ENCODE measurements at places on chromosomes 7 and 10.

DNA sequence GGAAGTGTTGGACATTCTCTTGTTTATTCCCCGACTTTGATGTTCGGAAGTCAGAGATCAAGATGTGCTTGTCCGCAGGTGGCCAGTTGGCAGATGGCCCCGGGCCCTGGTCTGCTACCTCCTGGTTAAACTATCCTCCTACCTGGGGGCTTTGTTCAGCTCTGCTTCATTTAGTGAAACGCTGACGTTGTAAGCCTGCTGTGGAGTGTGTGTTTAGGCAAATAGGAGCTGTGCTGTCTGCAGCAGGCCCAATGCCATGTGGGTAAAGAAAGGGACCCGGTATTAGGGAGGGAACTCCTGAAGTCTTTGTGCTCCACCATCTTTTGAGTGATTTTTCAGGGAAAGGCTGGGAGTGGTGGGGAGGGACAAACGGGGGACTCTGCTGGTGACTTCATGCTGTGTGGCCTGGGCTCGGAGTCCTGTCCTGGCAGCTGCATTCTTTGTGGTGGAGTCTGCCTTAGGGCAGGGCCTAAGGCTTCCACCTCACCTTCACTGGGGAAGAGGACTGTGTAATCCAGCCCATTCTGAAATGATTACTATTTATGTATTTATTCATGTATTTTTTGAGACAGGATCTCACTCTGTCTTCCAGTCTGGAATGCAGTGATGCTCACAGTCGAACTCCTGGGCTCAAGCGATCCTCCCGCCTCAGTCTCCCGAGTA, 171.1 kb upstream of the KLF6 start:
- no peak for DNase-seq

DNA sequence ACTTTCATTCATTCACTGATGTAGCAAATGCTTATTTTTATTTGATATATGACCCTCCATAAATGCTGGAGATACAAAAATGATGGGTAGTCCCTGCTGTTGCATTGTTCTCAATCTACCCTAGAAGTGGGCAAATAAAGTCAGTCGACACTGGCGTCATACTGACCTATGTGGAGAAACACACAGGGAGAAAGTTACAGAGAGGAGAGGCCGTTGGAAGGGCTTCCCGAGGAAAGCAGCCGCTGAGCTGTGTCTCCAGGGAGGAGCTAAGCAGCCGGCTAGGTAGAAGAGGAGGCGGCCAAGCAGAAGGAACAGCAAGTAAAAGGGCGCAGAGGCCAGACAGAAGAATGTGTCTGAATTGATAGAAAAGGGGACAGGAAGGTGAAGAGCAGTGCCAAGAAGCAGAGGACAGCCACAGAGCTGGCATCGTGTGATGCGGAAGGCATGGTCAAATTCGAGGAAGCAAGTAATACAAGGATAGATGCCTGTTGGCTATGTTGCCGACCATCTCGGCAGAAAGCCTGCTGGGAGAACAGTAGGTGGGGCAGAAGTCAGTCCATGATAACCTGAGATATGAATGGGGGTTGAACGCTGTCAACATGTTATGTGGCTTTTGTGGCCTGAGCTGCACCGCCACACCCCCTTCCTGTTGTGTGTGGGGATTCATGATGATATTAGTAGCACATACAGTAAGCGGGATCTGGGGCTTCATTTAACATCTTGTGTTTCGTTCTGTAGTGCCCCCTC, 25.9 kb downstream of the ST8SIA6 start:
- no peak for DNase-seq

DNA sequence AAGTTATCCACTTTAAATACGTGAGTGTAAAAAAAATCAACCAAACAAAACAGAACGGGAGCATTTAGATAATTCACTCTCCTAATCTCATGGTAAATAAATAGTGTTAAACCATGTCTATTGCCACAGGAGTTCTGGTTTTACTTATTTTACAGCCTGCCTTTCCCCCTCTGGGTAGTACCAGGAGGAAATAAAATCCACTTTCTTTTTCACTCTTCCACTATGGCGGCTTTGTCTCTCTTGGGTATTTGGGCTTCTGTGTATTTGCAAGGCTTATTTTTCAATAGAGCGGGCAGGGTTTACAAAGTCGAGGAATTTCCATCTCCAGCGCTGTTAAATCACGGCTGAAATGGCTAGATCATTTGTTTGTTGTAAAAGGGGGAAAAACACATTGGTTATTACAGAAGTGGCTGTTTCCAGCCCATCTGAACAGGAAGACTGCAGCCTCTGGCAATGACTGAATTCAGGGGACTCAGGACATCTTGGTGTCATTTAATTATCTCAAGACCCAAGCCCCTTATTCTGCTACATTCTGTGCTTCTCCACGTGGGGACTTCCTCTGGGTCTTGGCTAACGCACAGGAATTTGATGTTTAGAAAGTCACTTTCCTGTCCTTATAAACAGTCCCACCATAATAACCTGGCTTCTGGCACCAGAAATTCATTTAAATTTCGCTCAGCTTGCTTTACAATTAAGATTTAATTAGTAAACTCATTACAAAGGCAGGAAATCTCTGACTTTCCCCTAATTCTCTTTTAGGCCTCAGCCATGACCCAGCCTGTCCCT, 323.9 kb downstream of the GATA3 start:
- DNase-seq, result no peak

- no peak for DNase-seq
Measured at GRCh38 chr7:139916717-139917395, 87.8 kb downstream of the TBXAS1 start.

- peak; percentile 75 for DNase-seq
Measured at GRCh38 chr7:13829231-13829630, 160.2 kb downstream of the ETV1 start.

DNA sequence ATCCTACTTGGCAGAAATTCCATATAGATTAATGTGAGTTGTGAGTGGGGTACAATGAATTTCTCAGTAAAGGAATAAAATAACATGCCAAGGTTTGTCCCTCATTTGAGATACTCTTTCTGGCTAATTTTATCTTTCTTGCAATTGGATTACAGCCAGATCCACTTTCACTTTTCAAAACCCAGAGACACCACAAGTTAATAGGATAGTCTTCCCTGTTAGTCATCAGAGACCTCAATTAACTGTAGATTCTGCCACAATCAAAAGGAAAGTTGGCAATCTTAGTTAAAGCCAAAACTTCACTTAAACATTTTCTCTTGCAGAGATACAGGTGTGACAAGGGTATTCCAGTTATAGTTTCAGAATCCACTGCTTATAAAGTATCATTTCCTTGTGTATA, 91.4 kb upstream of the PHYHIPL start:
- no peak for DNase-seq

DNA sequence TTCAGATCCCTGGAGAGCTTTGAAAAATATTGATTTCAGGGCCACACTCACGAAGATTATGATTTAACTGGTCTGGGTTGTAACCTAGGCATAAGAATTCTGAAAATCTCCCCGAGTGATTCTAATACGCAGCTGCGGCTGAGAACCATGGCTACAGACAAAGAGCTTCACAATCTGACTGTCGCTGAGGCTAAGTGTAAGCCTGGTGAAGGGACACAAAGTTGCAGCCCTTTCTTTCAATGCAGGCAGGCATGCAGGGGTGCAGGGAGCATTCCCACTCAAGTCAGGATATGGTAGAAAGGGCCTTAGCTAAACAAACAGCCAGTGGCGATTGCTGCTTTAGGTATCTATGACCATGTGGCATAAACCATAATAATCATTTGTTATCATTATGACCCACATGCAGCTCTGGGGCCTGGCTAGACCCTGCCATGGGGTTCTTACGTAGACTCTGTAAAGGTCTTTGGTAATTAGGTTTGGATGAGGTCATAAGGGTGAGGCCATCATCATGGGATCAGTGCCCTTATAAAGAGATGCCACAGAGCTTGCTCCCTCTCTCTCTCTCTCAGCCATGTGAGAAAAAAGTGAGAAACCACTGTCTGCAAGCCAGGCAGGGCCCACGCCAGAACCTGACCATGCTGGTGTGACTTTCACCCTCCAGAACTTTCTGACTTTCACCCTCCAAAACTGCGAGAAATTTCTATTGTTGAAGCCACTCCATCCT, 88.4 kb upstream of the LANCL2 start:
- no peak for DNase-seq
